ENCODE measurements at places on chromosomes 12 and 14.

- DNase-seq, result no peak
Observed at GRCh38 chr12:128339126-128339520, 72.2 kb downstream of the TMEM132C start.

DNA sequence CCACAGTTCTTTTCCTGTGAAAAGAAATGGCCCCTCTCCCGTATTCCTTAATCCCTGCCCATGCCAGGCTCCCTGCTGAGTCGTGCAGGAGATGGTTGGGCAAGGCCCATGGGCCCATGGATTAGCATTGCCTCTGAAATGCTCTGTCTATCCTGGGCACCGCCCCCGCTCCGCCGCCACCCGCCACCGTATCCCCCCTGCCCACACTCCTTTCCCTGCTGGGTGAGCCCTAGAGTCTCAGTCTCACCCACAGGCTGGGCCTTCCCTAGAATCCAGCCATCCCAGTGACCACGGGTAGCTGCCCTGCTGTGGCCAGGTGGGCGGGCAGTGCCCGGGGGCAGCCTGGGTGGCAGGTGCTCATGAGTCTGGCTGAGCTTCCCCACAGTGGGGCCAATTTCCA is 50.6 kb downstream of the TSPAN11 start:
- DNase-seq, result no peak

DNA sequence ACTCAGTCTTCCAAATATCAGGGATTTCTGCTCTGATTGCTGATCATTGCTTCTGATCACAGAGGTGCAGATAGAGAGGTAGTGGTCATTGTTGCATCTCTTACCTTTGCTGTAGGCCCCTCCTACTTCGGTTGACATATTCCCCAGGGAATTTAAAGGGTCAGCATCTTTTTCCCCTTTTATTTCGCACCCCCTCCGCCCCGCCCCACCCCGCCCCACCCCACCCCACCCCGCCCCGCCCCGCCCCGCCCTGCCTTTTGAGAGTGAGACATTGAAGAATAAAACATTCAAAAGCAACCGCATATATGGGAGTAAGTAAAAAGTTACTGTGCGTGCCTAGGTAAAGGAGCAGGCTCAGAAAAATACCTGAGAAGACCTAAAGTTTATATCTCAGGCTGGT is 463.9 kb downstream of the BTG1 start:
- DNase-seq, result no peak

GRCh38 chr12:14571779-14572178 is 4.1 kb upstream of the PLBD1 start:
- DNase-seq, result no peak

- DNase-seq, result no peak
Observed at GRCh38 chr14:67441256-67441655, 29.3 kb upstream of the PLEK2 start.

GRCh38 chr12:90575995-90576394 is 379.0 kb downstream of the CCER1 start:
- no peak for DNase-seq

DNA sequence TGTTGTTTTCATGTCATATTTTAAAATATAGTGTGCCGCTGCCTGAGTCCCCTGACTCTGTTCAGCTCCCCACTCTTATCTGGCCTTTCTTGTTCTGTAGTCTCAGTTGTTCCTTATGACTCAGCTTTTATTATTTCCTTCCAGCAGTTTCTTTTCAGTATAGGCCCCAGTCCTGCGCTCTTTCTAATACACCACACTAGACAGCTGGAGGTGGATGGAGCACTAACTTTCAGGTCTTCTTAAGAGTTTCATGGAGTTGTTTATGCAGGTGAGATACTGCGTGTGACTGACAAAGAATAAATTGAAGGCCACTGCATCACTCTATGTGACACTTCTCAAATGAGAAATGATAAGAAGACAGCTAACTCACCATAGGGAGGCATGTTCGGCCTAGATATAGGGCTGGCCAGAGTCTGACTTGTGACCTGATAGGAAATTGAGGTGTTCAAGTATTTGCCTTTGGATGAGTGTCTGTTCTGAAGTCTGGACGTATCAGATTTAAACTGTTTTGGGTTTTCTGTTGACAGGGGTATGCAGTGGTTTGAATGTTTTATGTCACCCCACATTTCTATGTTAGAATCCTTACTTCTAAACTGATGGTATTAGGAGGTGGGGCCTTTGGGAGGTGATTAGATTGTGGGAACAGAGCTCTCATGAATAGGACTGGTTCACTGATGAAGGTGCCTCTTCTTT is 60.8 kb upstream of the CLMN start:
- DNase-seq, result no peak

GRCh38 chr14:77503138-77503537 is 4.5 kb upstream of the ISM2 start:
- no peak for DNase-seq

DNA sequence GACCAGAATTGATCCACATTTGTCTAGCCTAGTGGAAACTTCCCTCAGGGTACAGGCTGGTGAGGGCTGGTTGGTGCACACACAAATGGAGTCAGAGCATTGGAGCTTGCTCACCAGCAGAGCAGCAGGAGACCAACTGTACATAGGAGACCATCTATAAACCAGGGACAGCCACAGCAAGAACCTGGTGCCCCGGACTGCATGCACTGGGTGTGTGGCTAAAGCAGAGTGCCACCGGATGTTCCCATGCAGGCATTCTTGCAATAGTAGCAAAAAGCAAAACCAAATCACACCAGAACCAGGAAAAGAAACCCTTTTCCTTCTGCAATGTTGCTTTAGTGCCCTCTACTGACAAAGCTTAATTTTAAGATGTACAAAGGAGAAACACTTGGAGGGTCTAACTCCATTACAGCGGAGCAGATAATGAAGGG is 136.4 kb downstream of the MDGA2 start:
- no peak for DNase-seq

DNA sequence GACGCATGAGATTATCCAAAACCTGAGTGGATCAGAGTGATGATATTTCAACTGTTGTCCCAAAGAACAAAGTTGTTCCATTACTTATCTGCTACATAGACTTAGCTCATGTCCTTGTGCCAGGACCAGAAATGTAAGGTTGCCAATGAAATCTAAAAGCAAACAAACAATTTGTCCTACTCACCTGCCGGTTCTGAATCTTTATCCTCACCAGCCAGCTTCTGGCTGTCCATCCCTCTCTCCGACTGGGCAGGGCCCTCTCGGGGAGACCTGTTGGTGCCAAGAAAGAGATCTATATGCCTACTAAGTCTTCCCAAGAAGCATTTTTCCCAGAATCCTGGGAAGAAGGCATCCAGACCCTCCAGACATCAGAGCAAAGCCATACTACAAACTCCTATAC is 5.5 kb downstream of the KMT2D start:
- no peak for DNase-seq

DNA sequence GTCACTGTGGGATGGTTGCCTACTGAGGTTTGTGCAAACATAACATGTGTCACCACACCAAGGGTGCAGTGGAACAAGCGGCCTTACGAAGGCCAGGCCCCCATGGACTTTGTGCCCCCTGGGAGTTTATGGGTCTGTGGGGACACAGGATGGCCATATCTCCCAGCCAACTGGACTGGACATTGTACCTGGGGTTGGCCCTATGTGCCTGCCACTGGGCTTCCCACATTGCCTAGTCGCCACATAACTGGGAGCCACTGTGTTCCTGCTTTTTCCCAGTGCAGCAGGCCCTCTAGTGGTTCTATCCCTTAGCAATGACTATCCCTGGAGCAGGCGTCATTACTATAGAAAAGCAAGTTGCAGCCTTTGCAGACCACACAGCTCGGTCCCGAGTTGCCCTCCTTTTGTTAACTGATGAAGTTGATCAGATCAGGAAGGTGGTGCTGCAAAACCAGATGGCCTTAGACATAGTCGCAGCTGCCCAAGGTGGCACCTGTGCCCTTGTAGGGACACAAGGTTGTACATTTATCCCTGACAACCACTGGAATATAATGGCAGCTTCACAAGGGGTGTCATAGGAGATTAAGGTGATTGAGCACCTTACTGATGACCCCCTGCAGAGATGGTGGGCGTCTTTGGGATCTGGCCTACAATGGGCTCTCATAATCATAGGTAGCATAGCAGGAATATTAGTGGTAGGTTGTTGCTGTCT is 15.2 kb upstream of the RNASE12 start:
- no peak for DNase-seq

DNA sequence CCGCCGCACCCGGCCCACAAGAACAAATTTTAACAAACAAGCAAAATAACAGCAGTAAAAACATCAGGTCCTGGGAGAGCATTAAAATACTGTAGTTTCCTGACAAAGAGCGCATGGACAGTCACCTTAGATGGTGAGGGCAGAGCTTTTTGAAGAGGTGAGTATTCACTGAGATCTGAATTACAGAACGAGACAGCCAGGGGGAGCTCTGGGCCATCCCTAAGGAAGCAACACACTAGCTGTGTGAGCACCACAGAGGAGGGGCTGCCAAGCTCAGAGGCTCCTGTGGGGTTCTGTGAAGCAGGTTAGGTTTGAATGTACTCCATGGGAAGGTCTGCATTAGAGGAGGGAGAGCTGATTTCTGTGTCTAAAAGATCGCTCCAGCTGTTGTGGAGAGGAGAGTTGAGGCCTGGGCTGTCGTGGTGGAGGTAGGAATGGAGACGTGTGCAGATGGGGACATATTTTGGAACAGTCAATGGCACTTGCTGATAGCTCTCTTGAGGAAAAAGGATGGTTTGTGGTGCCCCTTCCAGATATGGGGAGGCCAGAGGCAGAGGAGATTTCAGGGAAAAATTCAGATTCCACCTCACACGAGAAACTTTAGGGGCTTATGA is 72.9 kb downstream of the TRAFD1 start:
- peak; percentile 9 for DNase-seq

DNA sequence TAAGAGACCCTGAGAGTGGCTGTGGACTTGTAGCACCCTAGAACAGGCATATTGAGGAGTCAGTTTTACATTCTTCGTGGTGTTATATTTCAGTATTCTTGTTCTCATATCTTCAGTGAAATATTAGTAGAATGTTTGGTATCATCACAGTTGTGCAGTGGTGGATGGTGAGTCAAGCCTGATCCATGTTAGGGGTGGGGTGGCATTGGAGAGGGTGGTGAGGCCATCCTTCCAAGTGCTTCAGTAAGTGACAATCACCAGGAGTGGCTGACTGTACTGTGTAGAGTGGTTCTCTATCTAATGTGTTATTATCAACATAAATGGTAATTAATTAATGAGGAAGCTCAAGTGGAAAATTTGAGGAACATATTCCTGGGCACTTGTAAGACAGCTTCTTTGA is 197.7 kb upstream of the SLC16A7 start:
- DNase-seq, result no peak

GRCh38 chr12:83826112-83826511 is 1086.5 kb downstream of the SLC6A15 start:
- no peak for DNase-seq

DNA sequence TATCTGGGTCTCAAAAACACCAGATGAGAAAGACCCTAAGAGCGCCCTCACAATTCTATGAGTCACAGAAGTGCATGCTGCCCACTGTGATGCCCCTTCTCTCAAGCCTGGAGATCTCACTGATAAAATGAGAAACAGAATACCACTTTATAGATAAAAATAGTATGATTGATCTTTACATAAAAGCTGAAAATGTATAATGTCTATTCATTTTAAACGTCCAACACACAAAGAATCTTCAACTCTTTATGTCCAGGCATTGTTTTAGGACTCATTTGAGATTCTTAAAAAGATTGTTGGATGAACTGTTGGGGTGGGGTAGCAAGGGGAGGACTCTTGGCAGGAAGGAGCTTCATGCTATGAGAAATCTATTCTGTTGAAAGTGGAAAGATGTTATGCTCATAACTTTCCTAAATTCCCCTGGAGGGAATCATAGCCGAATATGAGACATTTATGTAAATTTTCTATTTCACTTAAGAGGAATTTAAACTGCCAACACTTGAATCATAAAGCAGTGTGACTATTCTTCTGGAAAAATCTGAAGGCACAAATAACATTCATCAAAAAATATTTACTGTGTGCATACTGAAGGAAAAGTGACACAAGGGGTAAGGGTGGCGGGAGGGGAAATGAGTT is 174.6 kb downstream of the STXBP6 start:
- no peak for DNase-seq

- DNase-seq, result peak; percentile 72
Observed at GRCh38 chr14:102694530-102695166, 82.6 kb upstream of the TRAF3 start.

DNA sequence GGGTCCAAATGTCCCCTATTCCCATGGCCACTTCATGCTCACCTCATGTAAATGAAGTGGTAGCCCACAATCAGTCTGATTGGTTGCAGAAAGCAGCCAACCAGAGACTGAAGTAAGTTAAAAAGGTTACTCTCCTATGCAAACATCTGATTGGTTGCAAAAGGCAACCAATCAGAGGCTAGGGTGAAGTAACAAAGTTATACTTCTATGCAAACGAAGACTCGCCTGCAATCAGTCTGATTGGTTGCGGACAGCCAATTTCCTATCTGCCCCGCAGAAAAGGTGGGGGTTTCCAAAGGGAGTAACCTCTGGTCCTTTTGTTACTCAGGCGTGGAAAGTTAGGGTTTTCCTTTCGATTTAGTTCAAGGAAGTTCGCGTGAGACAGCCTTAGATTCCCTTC is 208.1 kb upstream of the NEDD1 start:
- DNase-seq, result no peak

DNA sequence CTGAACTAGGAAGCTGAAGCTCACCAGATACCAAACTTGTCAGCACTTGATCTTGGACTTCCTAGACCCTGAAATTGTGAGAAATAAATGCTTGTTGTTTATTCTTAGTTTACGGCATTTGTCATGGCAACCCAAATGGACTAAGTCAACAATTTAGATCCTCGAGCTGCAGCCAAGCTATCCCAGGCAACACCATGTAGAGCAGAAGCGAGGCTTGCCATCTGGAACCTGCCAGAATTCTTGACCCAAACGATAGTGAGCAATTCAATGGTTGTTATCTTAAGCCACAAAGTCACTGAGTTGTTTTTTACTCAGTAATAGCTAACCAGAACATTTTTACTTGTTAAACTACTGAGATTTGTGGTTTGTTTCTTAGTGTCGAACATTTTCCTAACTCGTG is 458.5 kb upstream of the FLRT2 start:
- no peak for DNase-seq

DNA sequence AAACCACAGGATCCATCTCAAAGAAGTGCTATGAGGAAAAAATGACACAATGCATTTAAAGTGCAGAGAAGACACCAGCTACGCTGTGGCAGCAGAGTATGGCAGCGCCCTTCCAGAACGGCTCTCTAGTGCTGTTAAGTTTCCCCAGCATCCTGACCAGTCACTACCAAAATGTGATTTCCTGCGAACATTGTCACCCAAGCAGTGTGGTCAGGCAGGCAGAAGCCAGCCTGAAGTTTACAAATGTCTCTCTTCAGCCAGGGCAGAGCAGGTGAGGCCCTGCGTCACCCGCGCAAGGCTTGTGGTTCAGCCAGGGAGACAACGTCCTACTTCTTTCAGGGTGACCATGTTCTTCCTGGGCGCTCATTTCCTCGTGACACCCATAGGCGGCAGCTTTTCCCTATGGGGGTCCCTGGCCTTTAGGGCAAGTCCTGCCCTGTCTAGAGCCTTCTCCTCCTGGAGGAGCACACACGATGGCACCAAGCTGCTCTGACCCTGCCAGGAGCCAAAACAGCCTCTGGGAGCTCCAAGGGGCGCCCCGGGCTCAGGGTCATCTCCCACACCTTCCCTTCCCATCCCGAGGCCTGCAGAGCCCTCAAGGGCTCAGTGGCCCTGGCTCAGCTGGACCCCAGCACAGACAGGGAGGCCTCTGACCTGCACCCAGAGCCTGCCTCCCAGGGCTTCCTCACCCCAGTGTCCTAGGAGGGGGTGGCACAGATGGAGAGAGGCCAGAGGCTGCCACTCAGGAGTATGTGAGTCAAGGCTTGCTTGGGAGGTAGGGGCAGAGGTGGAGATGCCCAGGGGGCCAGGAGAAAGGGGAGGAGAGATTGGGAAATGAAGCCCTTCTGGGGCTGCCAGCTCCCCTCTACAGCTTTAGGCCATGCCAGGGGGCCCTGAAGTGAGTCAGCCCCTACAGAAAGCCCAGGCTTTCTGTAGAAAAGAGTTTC is 41.9 kb downstream of the PSMA6 start:
- DNase-seq, result peak; percentile 41

All from effector memory CD8-positive, alpha-beta T cell (primary cell).